ENCODE measurements at places on chromosomes 11 and 22.

DNA sequence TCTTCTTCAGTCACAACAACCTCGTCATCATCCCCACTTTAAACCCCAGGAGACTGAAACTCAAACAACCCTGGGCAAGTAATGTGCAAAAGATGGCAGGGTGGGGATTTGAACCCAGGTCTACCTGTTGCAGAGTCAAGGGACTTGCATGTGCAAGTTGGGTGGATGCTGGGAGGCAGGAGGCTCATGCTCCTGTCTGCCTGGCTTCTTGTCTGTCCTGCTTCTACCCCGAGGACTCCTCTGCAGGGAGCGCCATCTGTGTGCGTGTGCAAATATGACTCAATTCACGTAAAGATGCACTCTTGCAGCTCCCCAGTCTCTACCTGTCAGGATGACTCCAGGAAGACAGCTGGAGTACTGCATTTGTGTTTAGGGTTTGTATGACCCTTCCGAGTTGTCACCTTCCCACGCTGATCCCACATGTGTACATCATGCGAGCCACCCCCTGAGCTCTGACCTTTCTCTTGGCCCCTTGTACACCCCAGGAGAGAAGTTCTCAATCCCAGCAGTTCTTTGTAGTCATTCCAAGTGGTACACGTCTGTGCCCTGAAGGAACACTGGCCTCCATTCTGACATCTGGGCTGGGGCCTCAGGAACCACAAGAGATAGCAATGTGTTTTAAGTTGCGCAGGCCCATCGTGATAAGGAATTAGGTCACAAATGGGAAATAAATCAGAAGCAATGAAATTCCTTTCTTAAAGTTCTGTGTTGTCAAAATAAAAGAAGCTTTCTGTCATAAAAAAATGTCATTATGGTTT lies 95.7 kb downstream of the CWC15 start:
- DNase-seq = no peak

DNA sequence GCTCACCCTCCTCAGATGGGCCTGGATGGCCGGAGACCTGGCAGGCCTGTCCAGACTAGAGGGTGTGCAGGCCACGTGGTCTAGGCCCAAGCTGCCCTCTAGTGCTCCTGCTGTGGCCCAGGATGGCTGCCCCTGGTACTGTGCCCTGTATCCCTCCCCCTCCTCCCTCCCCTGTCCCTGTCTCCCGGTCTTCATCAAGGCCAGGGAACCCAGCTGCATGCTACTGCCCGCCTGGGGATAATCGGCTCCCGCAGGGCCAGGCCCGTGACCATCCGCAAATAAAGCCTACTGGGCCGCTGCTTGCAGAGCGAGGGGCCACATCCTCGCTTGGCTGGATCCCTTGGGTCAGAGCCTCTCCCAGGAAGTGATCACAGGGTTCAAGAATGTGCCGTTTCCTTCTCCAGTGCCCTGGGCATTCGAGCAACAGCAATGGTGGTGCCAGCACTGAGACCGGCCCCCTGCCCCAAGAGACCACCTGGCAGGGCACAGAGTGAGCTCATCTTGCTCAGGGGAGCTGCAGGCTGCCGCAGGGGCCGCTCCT lies 51.1 kb downstream of the WNT7B start:
- no peak for DNase-seq

- DNase-seq = no peak
Measured at GRCh38 chr22:42841444-42841843, 15.6 kb downstream of the ARFGAP3 start.

- no peak for DNase-seq
Measured at GRCh38 chr11:8604078-8604723, 10.2 kb upstream of the STK33 start.

- DNase-seq = no peak
Measured at GRCh38 chr11:10590218-10590915, 21.9 kb upstream of the LYVE1 start.

DNA sequence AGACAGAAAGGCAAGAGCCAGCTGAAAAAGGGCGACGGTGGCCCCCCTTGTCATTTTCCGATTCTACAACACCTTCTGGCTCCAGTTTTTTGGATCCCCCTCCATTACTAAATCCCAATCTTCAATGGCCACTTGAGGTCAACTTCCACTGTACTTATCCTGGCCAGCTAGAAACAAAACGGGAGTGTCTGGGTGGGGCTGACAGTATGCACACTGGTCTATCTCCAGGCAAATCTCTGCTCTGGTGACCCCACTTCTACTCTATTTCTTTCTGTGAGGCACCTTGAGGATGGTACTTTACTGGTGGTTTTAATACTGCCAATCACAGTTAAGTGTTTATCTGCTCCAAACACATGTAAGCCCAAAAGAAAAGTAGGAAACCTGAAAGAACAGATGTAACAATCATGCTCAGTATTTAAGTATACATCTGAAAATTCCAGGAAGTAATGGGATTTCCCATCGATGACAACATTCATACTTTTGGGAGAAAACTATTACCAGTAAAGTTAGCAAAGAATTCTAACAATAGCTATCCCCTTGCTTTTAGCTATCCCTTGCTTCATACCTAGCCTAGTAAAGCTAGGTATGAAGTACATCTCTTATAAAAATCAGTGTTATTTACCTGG lies 16.0 kb downstream of the CDON start:
- no peak for DNase-seq

GRCh38 chr11:35764417-35764816 lies 101.8 kb downstream of the TRIM44 start:
- no peak for DNase-seq

- DNase-seq = no peak
Measured at GRCh38 chr11:102792604-102793003, 5.4 kb downstream of the MMP1 start.

- no peak for DNase-seq
Measured at GRCh38 chr11:128497776-128498095, 89.6 kb downstream of the ETS1 start.

- DNase-seq = no peak
Measured at GRCh38 chr11:19651653-19652052, 61.0 kb upstream of the NAV2 start.

GRCh38 chr11:122440811-122441665 lies 214.5 kb upstream of the UBASH3B start:
- DNase-seq = no peak

All from SK-N-MC (cell line).